ENCODE measurements at places on chromosomes 1 and 21. TPM values are rescaled to one million over a fixed set of nuclear protein-coding genes. Genes with fewer than 3 reads are reported as not detected.

The PRAMEF6 gene
- not detected for total RNA-seq

The SPRR2F gene
- total RNA-seq = not detected

The QSOX1 gene
- total RNA-seq = 225 TPM

The SPATA1 gene
- total RNA-seq = not detected

The SPATA45 gene
- not detected for total RNA-seq
